KBM-7 (cell line): ENCODE measurements at places on chromosomes 5 and 9.

DNA sequence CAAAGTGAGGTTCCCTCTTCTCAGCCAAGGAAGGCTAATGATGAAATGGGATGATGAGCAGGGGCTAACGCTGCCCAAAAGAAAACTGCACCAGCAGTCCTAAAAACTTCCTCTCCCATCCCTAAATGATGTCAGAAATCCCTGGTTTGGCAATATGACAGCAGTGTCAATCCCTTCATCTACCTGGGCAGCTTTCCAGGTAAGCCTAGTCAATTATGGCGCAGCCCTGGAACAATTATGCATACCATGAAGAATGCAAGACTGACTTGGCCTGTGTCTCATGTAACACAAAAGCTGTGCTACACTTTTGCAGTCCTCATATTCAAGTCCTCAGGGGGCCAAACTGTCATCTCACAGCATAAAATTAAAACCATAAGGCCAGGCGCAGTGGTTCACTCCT, 7.0 kb downstream of the DMGDH start:
- no peak for DNase-seq

DNA sequence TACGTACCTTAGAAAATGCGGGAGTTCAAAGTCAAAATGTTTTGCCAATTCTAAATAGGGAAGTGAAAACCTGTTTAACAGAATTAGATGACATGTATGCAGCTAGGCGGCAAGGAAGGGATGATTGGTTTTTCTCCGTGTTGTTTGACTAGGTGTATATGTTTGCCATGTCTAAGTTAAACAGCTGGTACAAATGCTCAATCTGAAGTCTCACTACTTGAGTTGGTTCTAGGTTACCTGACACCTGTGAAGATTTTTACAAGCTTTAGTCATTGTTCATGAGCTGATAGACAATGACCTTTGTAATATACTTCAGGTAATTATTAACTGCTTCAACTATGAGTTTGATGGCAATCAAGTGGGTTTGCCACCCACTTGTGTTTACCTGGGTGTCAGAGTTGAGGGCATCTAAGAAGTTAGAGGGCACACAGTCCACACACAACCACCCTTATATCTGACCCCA, 74.3 kb downstream of the SLC44A1 start:
- no peak for DNase-seq

- no peak for DNase-seq
These were observed 140.7 kb downstream of the MTX3 start for GRCh38 chr5:79850316-79850822.

- DNase-seq, result no peak
These were observed 48.3 kb downstream of the STRBP start for GRCh38 chr9:123220127-123220526.

DNA sequence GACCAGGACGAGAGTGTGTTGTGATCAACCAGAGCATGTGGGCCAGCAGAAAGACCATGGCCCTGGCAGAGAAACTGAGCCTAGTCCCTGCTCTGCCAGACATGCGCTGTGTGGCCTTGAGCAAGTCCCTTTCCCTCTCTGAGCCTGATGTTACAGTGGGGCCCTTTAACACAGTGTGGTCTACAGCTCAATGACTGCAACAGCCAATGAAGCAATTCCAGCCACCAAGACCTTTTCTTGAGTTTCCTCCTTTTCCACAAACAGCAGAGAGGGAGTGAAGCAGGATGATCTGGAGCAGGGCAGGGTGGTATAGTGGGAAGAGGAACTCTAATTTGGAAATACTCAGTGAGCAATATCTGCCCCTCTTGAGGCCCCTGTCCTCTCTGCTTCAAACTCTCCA, 25.8 kb upstream of the ARSI start:
- no peak for DNase-seq
